ENCODE measurements at places on chromosomes 5 and 9.
A peak's percentile ranks its signal among the peaks of the same experiment; 100 is the strongest.

DNA sequence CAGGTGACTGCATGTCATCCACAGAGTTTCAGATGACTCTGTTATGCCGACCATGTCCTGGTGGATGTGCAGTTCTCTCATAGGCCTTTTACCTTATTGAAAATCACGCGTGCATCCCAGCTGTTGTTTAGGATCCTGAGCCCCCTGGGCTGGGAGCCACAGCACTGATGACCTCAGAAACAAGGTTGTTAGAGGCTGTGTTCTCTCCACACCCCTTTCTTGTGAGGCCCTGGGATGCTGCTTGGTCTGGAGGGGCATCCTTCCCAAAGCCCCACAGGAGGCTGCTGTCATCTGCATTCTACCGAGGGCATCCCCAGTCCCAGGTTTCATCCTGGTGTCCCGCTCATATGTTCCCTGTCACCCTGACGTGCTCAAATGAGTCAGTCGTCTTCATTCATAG lies 76.5 kb upstream of the IRX4 start:
- no peak for DNase-seq

- no peak for DNase-seq
Measured at GRCh38 chr5:60823574-60823973, 20.5 kb downstream of the ELOVL7 start.

- DNase-seq, result peak; percentile 36
Measured at GRCh38 chr9:134396825-134397224, 70.6 kb downstream of the RXRA start.

DNA sequence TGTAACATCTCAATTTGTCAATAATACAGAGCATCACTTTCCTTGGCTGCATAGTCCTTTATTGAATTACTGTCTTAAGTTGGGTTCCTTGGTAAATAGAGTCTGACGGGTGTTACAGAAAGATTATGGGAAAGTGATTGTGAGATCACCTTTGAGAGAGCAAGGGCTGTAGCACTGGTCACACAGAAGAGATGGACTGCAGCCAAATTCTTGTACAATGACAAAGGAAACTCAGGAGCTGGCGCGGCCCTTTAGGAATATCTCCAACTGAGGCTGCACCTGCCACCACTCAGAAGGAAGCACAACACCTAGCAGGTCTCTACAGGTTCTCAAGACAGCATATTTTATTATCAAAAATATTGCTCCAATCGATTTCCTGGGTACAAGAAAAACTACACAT lies 350.0 kb upstream of the ISL1 start:
- DNase-seq, result no peak

- DNase-seq, result no peak
Measured at GRCh38 chr5:172144291-172144815, 43.7 kb downstream of the STK10 start.

DNA sequence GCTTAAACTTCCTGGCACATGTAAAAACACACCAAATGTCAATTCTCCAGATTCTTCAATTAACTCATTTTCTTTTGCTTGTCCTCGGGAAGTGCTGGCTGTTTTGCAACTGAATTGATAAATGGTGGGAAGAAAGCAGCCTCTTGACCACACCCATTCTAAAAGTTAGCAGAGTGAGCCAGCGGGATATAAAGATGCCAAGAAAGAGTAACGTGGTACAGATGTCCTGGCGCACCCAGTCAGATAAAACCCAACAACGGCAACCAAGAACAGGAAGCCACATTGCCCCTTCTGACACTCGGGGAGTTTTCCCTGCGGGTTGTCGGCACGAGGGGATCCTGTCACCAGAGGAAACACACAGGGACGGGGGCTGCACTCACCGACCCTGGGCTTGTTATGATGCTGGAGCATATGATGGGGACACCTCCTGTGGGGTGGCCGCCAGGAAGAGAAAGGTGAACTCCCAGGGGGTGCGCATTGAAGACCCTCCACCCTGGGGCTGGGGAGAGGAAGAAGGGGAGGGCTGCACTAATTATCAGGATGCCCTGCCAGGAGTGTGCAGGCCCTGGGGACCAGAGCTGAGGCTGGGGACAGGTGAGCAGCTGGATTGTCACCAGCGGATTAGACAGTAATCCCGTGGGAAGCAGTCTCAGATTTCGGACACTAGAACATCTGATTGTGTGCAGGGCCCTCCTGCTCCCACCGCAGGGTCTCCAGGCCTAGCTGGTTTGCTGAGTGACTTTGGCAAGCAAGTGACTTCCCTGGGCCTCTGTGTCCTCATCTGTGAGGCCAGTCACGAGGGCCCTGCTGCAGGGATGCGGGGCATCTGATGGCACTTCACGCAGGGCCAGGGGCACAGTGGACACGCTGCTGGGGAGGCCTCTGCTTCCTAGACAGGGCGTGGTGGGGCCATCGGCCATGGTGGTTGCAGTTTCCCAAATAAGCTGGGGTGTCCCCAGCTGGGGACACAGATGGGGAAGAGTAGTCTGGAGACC lies 59.2 kb downstream of the CRB2 start:
- no peak for DNase-seq

DNA sequence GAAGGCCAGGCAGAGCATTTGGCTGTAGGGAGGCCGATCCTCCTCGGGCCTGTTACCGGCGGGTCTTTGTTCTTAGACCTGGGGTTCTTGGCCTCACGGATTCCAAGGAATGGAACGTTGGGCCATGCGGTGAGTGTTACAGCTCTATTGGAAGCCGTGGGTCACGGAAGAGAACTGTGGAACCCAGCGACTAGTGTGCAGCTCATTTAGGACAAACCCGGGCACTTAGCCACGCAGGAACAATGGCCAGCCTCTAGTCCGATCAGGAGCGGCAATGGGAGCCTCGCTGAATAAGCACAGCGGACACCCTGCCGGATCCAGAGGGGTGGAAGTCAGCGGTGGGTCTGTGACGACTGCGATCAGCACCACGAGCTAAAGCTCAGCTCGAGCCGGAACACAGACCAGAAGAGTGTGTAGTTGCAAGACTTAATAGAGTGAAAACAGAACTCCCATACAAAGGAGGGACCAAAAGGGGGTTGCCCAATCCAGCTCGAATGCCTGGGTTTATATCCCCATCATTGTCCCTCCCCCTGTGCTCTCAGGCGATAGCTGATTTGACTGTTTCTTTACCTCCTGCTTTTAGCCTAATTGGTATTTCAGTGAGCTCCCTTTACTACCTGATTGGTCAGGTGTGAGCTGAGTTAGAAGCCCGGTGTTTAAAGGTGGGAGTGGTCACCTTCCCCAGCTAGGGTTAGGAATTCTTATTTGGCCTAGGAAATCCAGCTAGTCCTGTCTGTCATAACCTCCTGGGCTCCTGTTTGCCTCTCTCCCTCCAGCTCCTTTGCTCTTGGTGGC lies 53.7 kb upstream of the RPL26L1 start:
- no peak for DNase-seq

- DNase-seq, result no peak
Measured at GRCh38 chr5:160434022-160434531, 12.4 kb downstream of the PTTG1 start.

GRCh38 chr5:66223637-66224036 lies 79.5 kb downstream of the SREK1 start:
- DNase-seq, result no peak

GRCh38 chr5:169905017-169905416 lies 75.3 kb downstream of the INSYN2B start:
- DNase-seq, result no peak

DNA sequence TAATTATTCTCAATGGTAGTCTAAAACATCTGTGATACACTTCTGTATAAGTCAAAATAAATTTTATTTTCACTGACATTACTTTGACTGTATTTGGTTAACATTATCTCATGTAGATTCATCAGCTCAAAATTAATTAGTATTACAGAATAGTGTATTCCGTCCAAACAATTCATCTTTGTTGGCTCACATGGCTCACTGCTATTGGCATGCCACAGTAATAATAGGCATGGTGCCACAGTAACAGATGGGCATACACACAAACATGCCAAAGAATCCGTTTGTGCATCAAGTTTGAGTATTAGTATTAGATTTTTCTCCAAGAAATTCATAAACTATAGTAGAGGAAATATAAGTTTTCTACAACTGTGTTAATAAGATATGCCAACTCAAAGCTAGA lies 14.2 kb downstream of the AP3B1 start:
- no peak for DNase-seq

DNA sequence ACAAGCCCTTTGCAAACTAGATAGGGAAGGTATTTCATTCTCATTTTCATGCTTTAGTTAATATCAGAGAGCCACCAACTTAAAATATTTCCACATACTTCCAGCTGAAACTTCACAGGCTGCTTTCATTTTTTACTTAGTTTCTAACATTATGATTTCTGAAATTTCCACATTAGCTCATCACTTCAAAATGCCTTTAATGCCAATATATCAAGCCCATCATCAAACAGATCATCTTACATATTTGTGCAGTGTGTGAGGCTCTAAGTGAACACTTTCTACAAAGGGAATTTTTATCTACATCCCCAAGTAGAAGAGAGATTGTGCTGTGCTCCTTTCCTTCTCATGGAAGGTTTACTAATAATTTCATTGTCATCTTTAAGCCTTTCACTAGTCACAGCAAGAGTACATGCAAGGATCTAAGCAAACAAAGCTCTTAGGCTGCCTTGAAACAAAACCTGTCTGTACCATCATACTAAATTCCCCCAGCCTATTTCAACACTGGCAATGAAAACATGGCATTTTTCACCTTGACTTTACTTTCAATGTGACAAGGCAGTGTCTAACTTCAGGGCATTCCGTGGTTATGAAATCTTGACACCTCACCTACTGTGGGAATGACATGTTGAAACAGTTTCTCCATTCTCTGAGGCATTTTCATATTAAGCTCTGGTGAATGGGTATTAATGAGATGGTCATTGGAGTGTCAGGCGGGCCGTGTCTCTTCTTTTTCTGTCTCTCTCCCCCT lies 45.4 kb downstream of the PPP2R2B start:
- no peak for DNase-seq

- DNase-seq, result no peak
Measured at GRCh38 chr9:72313507-72313906, 51.5 kb downstream of the ZFAND5 start.

DNA sequence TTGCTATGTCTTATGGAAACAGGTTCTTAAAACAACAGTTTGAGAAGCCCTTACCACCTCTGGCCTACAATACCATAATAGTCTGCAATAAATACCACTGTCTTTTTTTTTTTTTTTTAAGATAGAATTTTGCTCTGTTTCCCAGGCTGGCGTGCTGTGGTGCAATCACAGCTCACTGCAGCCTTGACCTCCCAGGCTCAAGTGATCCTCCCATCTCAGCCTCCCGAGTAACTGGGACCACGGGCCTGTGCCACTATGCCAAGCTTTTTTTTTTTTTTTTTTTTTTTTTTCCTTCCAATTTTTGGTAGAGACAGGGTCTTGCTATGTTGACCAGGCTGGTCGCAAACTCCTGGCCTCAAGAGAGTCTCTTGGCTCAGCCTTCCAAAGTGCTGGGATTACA lies 37.0 kb downstream of the AFF4 start:
- no peak for DNase-seq

DNA sequence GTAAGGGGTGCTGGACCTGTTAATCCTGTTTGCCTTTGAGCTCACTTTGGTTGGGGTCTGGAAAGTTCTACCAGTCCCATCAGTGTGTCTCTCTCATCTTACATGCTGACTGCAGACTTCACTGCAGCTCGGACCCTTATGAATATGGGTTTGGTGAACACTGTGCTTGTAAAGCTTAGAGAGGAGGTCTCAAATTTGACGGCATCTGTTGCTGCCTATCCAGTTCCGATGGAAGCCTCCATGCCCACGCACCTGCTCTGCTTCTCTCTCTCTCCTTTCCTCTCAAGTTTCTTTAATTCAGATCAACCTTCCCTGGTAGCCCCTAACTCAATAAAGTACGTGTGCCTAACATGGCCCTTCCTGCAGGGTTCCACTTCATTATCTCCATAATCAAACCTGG lies 217.9 kb downstream of the HSPA4 start:
- DNase-seq, result no peak

GRCh38 chr5:66891184-66891925 lies 295.2 kb downstream of the MAST4 start:
- no peak for DNase-seq

DNA sequence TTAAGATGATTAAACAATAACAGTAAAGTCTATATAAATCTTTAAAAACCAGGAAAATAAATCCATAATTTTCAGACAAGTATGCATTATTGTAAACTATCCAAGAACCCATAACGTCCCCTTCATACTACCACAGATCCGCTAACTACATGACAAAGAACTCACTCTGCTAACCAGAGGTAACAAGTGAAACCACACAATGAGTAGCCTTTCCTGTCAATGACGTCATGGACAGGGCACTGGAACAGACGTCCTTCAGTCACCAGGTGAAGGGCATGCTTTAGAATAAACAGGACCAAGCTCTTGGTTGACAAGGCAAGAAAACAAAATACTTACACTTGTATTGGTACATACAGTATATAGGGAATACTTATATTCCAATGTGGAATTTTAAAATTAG lies 45.2 kb downstream of the RNF130 start:
- no peak for DNase-seq

GRCh38 chr5:74762599-74762998 lies 4.3 kb downstream of the GFM2 start:
- no peak for DNase-seq

GRCh38 chr9:137676998-137677397 lies 58.2 kb downstream of the EHMT1 start:
- no peak for DNase-seq

DNA sequence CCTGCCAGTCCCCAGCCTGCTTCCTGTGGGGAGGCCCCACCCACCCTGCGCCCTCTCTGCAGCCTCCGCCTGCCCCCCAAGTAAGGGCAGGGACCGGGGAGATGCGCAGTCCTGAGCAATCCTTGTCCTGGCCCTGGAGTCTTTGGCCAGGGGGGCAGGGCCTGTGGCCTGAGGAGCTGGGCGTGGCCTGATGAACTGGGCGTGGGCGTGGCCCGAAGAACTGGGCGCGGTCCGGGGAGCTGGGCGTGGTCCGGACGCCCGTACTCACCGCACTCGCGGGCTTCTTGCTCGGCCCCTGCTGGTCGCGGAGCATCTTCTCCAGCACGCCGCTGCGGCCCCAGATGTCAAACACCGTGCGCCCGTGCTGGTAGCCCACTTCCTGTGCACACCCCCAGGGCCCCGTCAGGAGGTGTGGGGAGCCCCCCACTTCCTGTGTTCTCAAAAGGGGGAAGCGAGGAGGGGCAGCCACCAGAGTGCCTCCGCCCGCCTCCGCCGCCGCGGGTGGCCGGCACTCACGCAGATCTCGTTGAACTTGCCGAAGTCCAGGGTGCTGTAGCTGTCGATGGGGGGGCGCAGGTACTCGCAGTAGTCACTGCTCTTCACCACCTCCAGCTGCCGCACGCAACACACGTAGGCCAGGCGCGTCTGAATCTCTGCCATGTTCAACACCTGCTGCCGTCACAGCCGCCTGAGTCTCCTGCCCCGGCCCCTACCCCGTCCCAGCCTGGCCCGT lies 2.7 kb upstream of the NSMF start:
- peak; percentile 67 for DNase-seq

GRCh38 chr5:54908774-54909525 lies 76.4 kb downstream of the ESM1 start:
- DNase-seq, result no peak

- no peak for DNase-seq
Measured at GRCh38 chr9:93713716-93714115, 137.3 kb downstream of the PHF2 start.

GRCh38 chr5:38666668-38667498 lies 110.4 kb upstream of the LIFR start:
- no peak for DNase-seq

- DNase-seq, result no peak
Measured at GRCh38 chr5:138875946-138876345, 811 bp upstream of the LRRTM2 start.

GRCh38 chr5:1351156-1351555 lies 6.3 kb upstream of the CLPTM1L start:
- no peak for DNase-seq

- no peak for DNase-seq
Measured at GRCh38 chr5:142837081-142837725, 67.0 kb downstream of the ARHGAP26 start.

- DNase-seq, result no peak
Measured at GRCh38 chr5:72314571-72315172, 5.4 kb downstream of the MRPS27 start.
